ENCODE measurements at places on chromosomes 3 and 15.

DNA sequence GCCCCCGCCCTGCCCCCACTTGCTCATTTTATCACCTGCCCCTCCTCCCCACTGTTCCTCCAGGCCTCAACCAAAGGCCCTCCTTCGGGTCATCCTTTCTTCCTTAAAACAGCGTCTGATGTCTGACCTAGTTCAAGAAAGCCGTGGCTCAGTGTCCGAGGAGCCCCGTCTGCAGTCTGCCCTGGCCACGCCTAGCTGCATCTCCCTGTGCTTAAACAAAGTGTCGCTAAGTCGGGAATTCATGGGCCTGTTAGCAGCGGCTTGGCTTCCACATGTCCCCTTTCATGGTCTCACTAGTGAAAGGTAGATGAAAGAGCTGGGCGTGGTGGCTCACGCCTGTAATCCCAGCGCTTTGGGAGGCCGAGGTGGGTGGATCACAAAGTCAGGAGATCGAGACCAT, 41.2 kb downstream of the TM2D3 start:
- no peak for DNase-seq

DNA sequence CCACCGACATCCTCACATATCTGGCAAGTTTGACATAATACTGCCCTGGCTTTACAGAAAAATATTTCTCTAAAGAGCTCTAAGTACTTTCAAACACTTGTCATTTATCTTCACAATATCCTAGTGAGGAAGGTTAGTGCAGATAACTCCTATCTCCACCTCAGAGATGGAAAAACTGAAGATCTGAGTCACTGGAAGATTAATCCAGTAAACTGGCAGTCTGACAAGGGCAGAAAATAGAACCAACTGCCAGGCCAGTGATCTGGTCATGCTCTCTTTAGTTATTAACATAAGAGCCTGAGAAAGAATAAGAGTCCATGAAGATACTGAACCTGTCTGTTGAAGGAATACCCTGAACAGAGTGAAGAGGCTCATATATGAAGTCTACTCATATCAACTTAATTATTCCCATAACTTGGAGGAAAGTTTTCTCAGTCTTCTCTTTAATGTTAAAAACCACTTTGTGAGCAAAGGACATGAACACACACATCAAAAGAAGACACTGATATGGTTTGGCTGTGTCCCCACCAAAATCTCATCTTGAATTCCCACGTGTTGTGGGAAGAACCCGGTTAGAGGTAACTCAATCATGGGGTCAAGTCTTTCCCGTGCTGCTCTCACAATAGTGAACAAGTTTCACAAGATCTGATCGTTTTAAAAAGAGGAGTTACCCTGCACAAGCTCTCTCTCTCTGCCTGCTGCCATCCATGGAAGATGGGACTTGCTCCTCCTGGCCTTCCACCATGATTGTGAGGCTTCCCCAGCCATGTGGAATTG, 61.4 kb downstream of the GOLIM4 start:
- DNase-seq: no peak

DNA sequence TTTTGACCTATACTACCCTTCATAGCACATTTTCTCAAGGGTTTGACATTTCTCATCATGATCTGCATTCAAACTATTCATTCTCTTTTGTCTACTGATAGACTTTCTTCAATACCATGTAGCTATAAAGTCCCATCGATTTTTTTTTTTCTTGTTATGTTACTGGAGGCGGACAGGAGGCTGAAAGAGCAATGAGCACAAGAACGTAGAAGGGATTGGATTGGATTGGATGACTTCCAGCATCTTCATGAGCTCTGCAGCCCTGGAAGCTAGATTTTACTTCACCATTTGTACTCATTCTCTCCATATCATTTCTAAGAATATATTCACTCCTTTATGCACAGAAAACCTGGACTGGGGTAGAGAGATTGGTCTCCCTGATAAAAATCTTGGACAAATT, 43.2 kb downstream of the DUT start:
- DNase-seq: no peak

DNA sequence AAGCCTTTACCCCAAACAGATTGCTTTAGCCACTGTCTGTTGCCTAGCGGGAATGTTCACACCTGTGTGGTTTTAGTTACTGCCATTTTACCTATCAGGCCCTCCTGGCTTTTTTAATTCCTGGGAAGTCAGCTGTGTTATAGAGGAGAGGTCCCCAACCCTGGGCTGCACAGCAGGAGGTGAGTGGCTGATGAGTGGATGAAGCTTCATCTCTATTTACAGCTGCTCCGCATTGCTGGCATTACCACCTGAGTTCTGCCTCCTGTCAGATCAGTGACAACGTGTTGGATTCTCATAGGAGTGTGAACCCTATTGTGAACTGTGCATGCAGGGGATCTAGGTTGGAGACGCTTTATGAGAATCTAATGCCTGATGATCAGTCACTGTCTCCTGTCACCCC, 127.0 kb downstream of the MBNL1 start:
- DNase-seq: no peak

DNA sequence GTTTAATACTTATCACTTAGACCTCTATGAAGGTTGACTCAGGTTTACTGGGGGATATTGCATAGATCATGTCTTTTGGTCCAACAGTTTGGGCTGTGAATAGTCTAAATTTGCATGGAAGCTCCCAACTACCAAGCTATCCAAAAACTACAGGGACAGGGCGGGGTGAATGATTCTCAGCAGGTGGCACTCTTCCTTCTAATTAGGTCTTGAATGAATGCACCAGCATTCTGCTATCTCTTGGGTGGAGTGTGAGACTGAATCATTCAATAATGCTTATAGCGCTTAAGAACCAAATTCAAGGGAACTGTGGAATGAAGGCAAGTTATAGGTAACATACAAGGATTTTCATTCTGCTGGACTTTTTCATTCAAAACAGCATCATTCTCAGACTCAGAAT, 346.3 kb downstream of the TIGIT start:
- no peak for DNase-seq

DNA sequence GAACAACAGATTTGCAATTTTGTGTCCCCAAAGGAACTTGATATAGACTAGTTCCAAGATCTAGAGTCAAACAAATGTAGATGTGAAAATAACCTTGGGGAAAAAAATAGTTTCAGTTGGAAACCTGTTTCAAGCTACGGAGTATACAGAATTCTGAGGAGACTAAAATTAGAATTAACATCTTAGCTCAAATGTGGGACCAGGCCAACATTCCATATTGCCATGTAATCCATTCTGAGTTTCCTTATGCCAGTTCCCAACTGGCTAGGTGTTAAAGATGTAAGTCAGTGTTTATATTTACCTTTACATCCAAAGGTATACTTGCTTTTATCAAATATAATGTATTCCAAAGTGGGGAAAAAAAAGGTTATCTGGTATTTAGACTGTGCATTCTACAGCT, 76.3 kb downstream of the UBE3A start:
- DNase-seq: no peak

DNA sequence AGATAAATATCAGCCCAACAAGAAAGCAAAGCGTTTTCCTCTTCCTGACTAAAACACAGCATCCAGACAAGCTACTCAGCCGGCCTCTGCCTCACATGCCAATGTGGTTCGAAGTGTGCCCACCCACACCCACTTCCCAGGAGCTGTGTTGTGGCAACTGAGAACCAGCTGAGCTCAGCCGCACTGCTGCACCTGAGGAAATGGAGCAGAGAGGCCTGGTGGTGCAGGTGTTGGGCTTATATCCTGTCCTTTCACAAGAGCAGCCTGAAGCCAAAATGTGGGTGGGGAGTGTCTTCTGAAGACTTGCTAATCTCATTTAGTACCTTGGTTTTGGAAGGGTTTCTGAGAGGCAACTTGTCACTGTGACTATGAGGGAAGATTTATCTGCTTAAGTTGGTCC, 23.0 kb upstream of the RETNLB start:
- peak; percentile 59 for DNase-seq

DNA sequence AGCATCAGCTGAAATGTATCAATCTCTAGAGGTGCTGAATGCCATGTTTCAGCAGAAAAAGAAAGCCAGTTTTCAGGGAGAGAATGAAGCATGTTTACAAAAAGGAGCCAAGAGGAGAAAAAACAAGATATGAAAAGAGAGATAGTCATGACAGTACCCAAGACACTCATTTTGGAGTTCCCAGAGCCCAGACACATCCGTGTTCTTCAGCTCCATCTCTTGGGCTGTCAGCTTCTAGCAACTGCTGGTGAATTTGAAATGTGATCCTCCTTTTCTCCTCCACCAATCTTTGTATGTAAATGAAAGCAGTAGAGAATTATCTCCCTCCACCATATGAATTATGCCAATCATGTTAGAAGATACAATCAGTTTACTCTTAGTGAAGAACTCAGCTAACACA, 93.0 kb upstream of the SLC25A36 start:
- DNase-seq: no peak

- DNase-seq: no peak
These were observed 161.3 kb downstream of the SV2B start for GRCh38 chr15:91261345-91261744.

DNA sequence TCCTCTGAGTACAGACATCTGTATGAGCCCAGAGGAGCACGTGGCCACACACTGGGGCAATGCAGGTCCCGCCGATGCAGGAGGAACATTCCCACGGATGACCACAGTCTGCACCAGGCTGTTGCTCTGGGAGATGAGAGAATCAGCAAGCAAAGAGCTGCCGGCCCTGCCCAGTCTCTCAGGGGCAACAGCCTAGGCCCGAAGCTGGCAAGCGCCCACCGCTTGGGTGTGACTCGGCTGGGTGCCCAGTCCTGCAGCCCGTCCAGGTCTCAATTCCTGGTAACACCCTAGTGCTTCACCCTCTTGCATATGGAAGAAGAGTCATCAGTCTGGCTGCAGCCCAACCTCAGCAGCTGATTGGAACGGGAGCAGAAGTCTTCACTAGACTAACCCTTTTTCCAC, 153.7 kb upstream of the HES1 start:
- no peak for DNase-seq

- no peak for DNase-seq
These were observed 1.9 kb upstream of the CCDC9B start for GRCh38 chr15:40342416-40343320.

DNA sequence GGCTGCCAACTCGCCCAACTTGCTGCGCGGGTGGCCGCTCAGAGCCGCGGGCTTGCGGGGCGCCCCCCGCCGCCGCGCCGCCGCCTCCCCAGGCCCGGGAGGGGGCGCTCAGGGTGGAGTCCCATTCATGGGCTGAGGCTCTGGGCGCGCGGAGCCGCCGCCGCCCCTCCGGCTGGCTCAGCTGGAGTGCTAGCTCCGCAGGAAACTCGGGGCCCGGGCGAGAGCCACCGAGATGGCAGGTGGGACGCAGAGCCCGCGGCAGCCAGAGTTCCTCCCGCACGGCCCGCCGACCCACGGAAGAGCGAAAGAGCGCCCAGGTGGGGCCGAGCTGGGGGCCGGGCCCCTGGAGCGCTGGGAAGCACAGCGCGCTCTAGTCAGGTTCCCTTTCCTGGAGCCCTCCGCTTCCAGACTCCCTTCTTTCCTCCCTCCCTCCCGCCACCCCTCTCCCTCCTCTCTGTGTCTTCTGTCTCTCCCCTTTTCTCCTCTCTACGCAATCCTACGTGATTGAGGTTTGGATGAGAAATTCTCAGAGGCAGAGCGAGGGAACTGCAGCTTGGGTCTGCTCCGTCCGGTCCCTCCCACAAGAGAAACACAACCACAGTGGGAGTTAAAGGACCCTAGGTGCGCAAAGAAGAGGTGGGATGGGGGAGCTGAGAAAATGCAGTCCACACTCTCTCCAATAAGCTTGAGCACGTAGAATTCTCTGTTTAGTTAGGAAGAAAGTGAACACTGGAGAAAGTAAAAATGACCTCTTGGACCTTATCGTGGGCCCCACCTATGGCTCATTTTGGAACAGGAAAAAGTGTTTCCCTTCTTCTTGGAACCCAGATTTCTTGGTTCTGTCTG, 317.3 kb downstream of the FGF12 start:
- DNase-seq: no peak

DNA sequence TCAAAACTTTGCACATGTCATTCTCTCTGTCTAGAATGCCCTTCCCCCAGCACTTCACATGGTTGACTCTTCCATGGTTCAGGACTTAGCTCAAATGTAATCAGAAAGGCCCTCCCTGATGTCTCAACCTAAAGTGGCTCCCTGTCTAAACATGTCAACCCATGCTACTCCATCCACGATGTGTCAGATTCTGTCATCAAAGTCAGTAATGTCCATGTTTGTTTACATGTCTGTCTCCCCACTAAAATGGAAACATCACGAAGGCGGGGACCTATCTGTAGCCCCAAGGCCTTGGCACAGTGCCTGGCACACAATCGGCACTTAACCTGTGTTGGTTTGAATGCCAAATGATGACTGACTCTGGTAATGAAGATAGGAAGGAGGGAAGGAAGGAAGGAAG, 20.8 kb upstream of the SNTN start:
- DNase-seq: no peak

GRCh38 chr15:68328443-68328842, 50.9 kb downstream of the FEM1B start:
- no peak for DNase-seq

DNA sequence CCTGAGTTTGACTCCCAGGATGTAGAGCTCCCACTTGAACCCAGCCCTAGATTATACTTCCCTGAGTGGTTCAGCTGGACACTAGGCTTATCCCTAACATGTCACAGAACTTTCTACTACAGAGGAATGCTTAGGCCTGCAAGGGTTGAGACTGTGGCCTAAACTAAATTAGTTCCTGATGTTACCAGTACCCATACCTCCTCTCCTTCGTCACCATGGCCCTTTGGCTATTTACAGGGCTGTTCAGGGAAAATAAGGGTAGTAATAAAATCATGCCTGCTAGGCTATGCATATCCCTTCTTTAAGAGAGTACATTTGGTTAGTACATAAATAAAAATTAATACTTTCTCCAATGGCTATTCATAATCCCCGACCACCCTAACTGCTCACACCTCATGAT, 356.4 kb upstream of the RASGRP1 start:
- DNase-seq: no peak

GRCh38 chr3:117486719-117487716, 777.4 kb downstream of the TUSC7 start:
- DNase-seq: no peak

- DNase-seq: no peak
These were observed 78.7 kb upstream of the GCNT3 start for GRCh38 chr15:59532770-59533379.

DNA sequence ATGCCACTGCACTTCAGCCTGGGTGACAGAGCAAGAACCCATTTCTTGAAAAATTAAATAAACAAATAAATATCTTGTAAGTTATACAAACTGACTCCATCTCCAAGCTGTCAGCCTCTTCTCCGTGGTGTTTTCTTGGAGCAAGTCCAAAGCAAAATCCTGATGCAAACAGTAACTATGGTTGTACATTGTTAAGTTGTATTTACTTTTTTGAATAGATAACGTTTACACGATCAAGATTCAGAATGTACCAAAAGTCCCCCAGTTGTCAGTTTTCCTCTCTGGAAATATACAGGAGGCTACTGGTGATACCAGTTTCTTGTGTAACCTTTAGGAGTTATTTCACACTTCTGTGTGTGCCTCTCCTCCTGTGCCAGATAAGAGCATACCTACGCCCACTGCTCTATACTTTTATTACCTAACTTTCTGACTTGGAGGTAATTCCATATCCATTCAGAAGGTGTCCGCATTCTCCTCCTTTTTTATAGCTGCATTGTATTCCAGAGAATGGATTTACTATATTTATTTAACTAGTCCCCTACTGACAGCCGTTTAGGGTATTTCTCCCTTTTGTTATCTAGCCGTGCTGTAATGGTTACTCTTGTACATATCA, 14.2 kb downstream of the CMTM7 start:
- no peak for DNase-seq

Measured in T-cell (primary cell).